Spinal cord (tissue), 10 donors: ENCODE measurements at places on chromosomes 16 and 17. TPM values are rescaled to one million over a fixed set of nuclear protein-coding genes. Genes with fewer than 3 reads are reported as not detected.

Gene PPM1E
- 38.6 TPM for polyA plus RNA-seq

Gene KREMEN2
- 1.6 TPM for polyA plus RNA-seq

Gene KRT16
- 1.9 TPM for polyA plus RNA-seq

Gene BCL6B
- 5.6 TPM for polyA plus RNA-seq

Gene SOST
- polyA plus RNA-seq: 1.5 TPM

Gene STX1B
- 130 TPM for polyA plus RNA-seq

Gene ADAM11
- 26.7 TPM for polyA plus RNA-seq

Gene CDYL2
- polyA plus RNA-seq: 8.5 TPM

Gene MARVELD3
- 3.9 TPM for polyA plus RNA-seq

Gene TNFRSF17
- not detected for polyA plus RNA-seq

Gene KRTAP3-2
- polyA plus RNA-seq: not detected

Gene KPNA2
- polyA plus RNA-seq: 101 TPM

Gene KRT36
- polyA plus RNA-seq: not detected

Gene TANC2
- polyA plus RNA-seq: 50.8 TPM

Gene CCL4L2
- polyA plus RNA-seq: 2.1 TPM

Gene BPTF
- 104 TPM for polyA plus RNA-seq

Gene C17orf50
- 1.6 TPM for polyA plus RNA-seq

Gene CCDC40
- polyA plus RNA-seq: 34.6 TPM

Gene KRT32
- polyA plus RNA-seq: not detected

Gene ATP2A1
- polyA plus RNA-seq: 6.1 TPM

Gene TVP23A
- polyA plus RNA-seq: 27.3 TPM

Gene CCDC47
- polyA plus RNA-seq: 85.7 TPM

Gene GSDMA
- 0.41 TPM for polyA plus RNA-seq

Gene ABHD15
- 2.3 TPM for polyA plus RNA-seq

Gene TMEM238L
- 0.30 TPM for polyA plus RNA-seq

Gene ABCC11
- 0.59 TPM for polyA plus RNA-seq

Gene WFDC1
- polyA plus RNA-seq: 10.4 TPM

Gene PPP1R27
- polyA plus RNA-seq: not detected

Gene SNAI3
- 2.2 TPM for polyA plus RNA-seq

Gene ALOX15B
- polyA plus RNA-seq: 0.26 TPM

Gene IL34
- 5.5 TPM for polyA plus RNA-seq

Gene KRT28
- not detected for polyA plus RNA-seq

Gene ZG16
- not detected for polyA plus RNA-seq

Gene OR4D1
- polyA plus RNA-seq: 0.17 TPM

Gene ANKFY1
- polyA plus RNA-seq: 71.2 TPM

Gene GP1BA
- 0.57 TPM for polyA plus RNA-seq

Gene PRKCB
- polyA plus RNA-seq: 108 TPM

Gene EVPL
- 0.90 TPM for polyA plus RNA-seq

Gene PRAC2
- not detected for polyA plus RNA-seq

Gene HS3ST3B1
- polyA plus RNA-seq: 7.1 TPM

Gene ARL5C
- polyA plus RNA-seq: 0.48 TPM
